Stimulated activated CD8-positive, alpha-beta memory T cell treated with anti-CD3 and anti-CD28 coated beads, Interleukin-4, amount 100 ng/mL, for 4 hours (primary cell): ENCODE measurements at places on chromosomes 11 and 22.

DNA sequence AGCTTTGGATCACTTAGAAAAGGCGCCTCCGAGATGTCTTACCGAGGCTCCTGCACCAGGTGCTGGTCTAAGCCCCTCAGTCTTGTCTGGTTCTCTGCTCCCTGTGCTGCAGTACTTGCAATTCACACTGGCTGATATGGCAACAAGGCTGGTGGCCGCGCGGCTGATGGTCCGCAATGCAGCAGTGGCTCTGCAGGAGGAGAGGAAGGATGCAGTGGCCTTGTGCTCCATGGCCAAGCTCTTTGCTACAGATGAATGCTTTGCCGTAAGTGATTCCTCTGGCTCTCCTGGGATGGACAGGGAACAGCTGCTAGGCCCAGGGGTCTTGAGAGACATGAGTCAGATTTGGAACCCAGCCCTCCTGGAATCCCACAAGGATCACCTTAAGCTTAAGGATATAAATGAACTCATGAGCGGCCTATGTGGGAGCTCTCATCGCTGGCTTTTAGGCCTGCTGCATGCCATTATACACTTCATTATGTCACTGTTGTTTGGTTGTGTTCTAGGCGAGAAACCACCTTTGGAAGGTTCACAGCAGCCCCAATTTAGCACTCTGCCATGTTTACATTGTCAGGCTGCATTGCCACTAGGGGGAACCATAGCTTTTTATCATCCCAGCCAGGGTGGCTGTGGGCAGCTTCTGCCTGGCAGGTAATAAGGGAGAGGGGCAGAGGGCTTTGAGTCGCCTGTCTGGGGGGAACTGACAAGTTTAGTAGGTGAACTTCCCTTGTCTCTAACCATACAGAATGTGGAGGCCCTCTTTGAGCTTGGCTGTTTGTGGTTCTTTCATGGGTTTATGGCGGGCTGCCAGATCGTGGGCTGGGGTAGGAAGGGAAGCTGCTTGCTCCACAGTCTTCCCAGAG lies 8.5 kb downstream of the ACAD8 start:
- DNase-seq = no peak

- DNase-seq = no peak
Measured at GRCh38 chr11:115710426-115710825, 206.2 kb upstream of the CADM1 start.

GRCh38 chr11:36146437-36146836 lies 142.8 kb downstream of the COMMD9 start:
- DNase-seq = no peak

GRCh38 chr22:17349172-17349571 lies 20.1 kb upstream of the CECR2 start:
- DNase-seq = no peak

GRCh38 chr11:1879342-1879940 lies 12.3 kb downstream of the PRR33 start:
- DNase-seq = no peak

- no peak for DNase-seq
Measured at GRCh38 chr22:35326854-35327562, 27.3 kb downstream of the TOM1 start.
